ENCODE measurements at places on chromosomes 6 and 20.

DNA sequence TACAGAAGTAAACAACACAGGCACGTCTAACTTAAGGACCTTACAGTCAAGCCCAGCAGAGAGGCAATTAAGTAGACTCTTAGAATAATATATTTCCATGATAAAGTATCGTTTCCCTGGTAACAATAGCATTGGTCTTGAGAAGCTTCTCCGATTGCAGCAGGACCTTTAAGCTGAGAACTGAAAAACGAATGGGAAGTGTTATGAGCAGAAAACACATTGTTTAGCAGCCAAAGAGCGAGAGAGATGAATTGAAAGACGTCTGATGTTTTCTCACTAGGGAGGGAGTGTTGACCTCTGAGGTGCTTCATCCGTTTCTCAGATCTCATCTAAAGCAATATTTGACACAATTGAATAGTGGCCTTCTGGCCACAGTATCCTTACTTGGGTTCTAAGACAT, 855 bp downstream of the BYSL start:
- DNase-seq, result no peak

DNA sequence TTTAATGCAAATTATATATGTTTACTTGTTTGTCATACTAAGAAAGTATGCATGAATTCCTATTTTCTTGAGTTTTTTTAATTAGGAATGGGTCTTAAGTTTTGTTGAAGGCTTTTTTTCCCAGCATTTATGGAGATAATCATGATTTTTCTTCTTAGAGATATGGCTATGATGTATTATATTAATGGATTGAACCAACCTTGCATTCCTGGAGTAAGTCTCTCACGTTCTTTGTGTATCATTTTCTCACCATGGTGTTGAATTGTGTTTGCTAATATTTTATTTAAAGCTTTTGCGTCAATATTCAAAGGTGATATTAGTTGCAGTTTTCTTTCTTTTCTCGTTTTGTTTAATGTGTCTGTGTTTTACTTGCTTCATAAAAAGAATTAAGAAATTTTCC, 48.4 kb upstream of the SLC35D3 start:
- DNase-seq, result no peak

- peak; percentile 81 for DNase-seq
These were observed 824 bp downstream of the MPC1 start for GRCh38 chr6:166381733-166382499.

- DNase-seq, result peak; percentile 85
These were observed 43.5 kb downstream of the INSM1 start for GRCh38 chr20:20411402-20411801.

DNA sequence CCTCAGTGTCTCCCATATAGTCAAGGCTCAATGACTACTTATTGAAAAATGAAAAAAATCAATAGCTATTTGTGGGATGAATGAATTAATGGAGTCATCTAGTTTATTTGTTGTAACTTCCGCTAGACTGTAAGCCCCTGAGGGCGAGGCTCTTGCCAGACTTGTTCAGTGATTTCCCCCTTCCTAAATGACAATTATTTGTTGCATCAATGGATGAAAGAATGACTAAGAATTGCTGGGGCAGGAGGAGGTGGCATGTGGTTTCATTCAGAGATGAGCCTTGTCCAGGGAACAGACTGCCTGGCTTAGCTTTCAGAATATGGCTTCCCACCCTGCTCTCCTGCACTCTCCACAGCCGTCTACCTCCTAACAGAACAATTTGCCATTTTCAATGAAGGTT, 1.1 kb upstream of the PRELID3B start:
- DNase-seq, result no peak

DNA sequence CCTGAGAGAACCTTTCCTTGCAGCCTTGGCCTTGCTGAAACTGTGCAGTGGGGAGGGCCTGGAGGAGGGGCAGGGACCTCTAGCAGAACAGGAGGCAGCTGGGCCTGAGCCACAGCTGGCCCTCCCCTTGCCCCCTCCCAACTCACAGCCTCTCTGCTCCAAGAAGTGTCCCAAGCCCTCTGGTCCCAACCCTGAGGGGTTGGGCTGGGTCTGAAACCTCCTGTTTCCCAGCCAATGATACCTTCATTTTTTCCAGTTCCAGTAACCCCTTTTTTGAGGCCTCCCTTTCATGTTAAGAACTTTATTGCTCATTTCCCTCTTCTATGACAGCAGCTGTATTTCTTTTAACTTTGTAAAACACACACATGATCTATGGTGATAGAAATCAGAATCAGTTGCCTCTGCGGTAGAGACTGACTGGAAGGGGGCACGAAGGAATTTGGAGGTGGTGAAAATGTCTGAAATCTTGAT, 17.9 kb upstream of the ARMC12 start:
- no peak for DNase-seq

- DNase-seq, result no peak
These were observed 14.5 kb downstream of the BRD2 start for GRCh38 chr6:32982702-32983492.

GRCh38 chr20:48686238-48687116, 141.3 kb downstream of the PREX1 start:
- peak; percentile 58 for DNase-seq

- DNase-seq, result no peak
These were observed 86.9 kb downstream of the SOBP start for GRCh38 chr6:107576852-107577251.

GRCh38 chr6:12311106-12311505, 20.9 kb downstream of the EDN1 start:
- no peak for DNase-seq

GRCh38 chr6:144008120-144008811, at the start of gene PLAGL1:
TSS of gene PLAGL1 (minus strand) at chr6:144008259. CDS start at chr6:143948136, 60,123 bp downstream.
- peak; percentile 58 for DNase-seq

GRCh38 chr6:143859891-143860660, 4.2 kb upstream of the ZC2HC1B start:
- DNase-seq, result no peak

- peak; percentile 86 for DNase-seq
These were observed at the start of gene TNFAIP3 for GRCh38 chr6:137866914-137867684. TSS of gene TNFAIP3 (plus strand) at chr6:137867259. CDS start at chr6:137871228, 3,969 bp downstream.

GRCh38 chr6:151286214-151286613, 46.4 kb downstream of the AKAP12 start:
- DNase-seq, result no peak

- no peak for DNase-seq
These were observed 765.9 kb downstream of the BCKDHB start for GRCh38 chr6:80872199-80872950.

DNA sequence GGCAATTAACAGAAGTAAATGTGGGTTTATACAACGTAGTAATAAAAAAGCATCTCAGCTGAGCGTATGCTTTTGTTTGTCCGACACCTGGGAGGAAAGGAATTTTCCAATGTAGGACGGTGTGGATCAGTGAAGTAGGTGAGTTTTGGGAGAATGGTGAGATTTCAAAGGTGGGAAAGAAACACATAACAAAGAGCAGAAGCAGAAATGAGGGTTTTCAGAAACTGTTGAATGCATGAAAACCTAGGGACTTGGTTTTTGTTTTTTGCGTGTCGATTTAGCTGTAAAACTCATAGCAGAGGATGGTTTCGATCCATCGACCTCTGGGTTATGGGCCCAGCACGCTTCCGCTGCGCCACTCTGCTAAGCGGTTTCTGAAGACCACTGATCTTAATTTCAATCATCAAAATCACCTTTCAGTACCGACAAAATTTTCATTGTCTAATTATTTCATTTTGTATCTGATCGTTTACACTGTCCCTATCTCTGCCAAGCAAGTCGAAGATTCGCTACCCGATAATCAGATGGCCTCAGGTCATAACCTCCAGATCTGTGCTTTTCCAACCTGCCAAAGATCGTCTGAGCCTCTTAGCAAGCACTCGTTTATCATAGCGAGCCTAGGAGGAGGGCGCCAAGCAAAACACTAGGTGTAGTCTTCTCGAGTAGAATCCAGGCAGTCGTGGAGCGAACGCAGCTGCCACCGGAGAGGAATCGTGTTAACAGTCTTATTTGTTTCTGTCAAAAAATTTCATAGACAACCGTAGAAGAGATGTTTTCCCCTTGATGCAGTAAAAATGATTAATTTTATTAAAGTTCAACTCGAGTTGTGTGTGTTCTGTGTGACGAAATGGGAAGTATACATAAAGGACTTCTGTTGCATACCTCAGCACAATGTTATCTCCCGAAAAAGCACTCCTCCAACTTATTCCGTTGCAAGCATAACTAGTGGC, 20.9 kb upstream of the POM121L2 start:
- no peak for DNase-seq

DNA sequence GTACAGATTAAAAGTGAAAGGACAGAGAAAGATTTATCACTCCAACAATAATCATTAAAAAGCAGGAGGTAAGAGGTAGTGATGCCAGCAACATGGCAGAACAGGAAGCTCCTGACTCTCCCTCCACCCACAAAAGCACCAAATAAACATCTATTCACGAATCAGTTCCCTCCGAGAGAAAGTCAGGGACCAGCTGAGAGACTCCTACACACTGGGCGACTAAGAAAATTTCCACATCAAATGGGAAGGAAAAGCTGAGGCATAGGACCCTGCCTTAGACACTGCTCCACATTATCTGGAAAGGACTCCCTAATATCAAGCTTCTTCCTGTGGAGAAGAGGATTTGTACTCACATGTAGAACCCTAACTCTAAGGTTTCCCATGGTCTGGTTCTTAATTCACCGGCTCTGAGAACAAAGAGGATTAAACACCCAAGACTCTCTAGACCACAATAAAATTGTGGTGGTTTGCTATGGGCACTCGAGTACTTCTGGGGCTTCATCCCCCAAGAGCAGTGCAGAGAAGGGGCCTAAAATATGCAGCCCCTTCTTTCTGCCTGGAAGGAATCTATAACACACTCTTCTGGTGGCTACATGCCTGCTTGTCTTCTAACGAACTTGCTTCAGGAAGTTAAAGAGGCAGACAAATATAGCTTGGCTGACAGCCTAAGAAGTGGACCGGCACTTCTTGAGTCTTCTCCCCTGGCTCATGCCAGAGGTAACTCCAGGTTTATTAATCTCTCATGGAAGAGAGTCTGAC, 29.4 kb upstream of the ASF1A start:
- DNase-seq, result no peak

GRCh38 chr6:91730710-91731109, 1143.8 kb upstream of the MAP3K7 start:
- DNase-seq, result no peak

GRCh38 chr20:50062006-50062838, 50.7 kb downstream of the UBE2V1 start:
- DNase-seq, result no peak

DNA sequence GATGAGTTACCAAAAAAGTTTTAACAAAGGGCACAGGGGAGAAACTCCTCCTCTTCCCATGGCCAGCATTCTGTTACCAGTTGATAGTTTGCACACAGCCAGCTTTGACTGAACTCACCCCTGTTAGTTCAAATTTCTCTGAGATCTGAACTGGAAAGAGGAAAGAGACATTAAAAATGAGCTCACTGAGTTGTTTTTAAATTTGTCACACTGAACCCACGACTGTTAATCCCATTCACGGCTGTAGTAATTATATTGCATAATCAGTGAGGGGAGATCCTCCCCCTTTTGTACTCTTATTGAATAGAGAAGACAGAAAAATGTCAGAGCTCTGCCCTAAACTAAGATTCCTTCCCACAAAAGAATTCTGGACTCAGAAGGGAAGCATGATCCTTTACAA, 17.5 kb upstream of the DSP start:
- no peak for DNase-seq

DNA sequence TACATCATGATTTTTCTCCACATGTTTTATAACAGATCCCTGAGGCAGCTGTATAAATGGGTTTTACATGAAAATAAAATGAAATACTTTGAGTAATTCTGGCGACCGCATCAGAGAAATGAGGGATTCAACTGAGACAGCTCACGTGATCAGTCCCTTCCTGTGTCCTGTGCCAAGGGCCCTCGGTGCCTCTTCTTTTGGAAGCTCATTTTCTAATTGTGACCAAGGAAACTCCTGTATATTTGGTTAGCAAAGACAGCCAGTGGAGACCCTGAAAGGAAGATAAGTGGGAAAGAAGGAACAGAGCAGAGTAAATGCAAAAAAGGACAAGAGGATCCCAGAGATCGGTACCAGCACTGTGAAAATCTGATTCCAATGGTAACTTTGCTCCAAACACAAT, 129.9 kb downstream of the FYN start:
- DNase-seq, result no peak

DNA sequence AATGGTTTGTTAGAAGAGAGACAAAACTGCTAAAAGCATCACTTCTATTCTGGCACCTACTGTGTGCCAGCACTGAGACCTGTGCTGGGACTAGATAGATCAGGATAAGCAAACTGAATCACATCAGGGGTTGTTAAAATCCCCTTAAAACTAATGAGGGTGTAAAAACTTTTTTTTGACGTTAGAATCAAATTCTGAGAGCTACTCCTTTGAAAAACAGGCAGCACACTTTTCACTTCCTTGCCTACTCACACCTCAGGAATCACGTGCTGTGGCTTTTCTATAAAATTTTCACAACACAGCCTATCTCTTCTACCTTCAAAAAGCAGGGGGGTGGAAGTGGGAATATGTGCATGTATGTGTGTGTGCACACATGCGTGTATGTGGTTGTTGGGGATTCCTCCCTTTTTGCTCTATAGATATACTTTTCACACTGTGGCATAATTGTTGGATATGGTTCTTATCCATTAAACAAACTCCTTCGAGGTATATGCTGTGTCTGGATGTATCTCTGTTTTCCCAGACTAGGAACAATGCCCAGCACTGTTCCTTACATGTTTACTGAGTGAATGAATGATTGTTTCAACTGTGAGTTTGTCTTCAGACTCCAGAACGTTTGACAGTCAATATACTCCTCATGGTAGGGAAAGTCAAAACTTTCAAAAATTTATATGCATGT, 105.4 kb downstream of the FYN start:
- DNase-seq, result no peak

GRCh38 chr6:14665827-14666724, 548.5 kb downstream of the CD83 start:
- no peak for DNase-seq

- DNase-seq, result no peak
These were observed 51.7 kb downstream of the TTI1 start for GRCh38 chr20:37981568-37981967.

GRCh38 chr6:119829006-119829405, 479.4 kb upstream of the MAN1A1 start:
- DNase-seq, result no peak

DNA sequence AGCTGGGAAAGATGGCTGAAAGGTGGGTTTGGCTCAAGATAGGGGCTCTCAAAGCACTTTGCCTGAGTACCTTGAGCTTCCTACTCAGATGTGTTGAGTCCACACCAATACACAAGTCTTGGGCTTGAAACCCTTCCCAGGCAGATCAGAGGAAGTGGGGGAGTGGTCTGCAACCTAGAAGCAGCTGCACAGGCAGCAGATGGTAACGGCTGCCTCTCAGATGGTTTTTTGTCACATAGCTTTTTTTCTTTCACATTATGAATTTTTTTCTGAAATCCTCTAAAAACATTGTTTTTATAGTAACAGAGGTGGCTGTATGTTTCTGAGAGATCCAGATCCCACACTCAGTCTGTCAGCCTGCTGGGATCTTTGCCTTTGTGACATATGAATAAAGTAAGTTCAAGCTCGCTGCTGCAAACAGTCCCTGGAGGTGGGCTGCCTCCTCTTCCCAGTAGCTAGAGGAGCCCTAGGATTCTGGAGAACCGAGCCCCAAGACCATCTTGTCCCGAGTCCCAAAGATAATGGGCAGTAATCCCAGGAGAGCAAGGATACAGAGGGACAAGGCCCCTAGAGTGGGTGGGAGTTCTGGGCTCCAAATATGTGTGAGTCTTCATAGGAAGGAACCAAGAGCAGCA, 97.1 kb upstream of the TOP1 start:
- DNase-seq, result no peak
